ENCODE measurements at places on chromosomes 6 and 20.

GRCh38 chr6:3899061-3899460 lies 49.9 kb downstream of the FAM50B start:
- DNase-seq = no peak

GRCh38 chr6:120826253-120826652 lies 508.0 kb downstream of the TBC1D32 start:
- DNase-seq = no peak

DNA sequence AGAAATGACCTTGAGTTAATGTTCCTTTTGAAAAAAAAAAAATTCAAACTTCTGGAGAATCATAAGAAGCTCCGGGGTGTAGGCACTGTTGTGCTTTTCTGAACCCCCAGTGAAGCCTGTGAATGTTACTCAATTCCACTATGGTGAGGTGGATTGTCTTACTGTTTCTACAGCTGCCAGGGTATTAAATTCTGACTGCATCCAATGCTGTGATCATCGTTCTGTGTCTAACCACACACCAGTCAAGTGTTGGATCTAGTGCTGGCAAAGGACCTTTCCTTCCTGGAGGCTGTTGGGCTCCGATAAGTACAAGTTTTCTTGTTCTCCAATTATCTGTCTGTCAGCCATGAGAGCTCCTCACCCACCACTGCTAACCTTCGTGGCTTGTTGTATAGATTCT lies 162.0 kb upstream of the EPHA7 start:
- DNase-seq = no peak

DNA sequence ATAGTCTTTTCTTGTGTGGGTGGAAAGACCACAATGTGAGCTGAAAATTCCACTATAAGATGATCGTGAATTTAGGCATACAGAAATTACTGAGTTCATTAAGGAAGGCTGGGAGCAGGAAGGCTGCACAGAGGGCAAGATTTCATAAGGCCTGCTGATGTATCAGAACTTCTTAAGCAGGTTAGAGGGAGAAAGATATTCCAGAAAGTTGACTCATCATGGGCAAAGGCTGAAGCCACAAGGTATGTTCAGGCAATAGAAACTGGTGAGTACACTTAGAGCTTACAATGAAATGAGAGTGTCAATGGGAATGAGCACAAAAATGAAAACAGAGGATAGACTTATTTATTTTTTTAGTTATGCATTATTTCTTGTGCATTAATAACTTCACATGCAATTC lies 618.6 kb downstream of the CBLN4 start:
- no peak for DNase-seq

- no peak for DNase-seq
These were observed 31.3 kb downstream of the RARS2 start for GRCh38 chr6:87558446-87558845.

DNA sequence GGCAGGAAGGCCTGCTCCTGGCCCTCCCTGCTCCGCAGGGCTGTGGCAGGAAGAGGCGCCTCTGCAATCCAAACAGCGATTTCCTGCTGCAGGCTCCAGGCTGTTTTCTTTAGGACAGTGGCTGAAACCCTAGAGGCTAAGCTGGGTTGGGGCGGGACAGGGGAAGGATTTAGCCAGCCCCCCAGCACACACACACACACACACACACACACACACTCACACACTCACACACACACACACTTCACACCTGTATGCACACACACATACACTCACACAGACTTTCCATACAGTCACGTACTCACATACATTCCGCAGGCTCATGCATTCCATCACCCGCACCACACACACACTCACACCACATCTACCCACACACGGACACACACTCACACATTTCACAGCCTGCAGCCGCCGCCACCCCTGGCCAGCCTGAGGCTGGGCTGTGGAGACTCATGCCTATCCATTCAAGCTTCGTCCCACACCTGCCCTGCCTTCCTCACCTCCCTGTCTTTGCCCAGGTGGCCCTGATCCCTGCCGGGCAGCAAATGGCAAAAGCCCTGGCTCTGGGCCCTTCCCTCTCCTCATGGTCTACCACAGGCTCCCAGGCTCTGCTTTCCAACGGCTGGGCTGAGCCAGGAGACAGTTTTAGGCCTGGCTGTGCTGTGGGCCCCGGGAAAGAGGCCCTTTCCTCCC lies 17.9 kb downstream of the MDFI start:
- no peak for DNase-seq

- DNase-seq = no peak
These were observed 2.1 kb downstream of the FKBP1C start for GRCh38 chr6:63213325-63213724.

- DNase-seq = no peak
These were observed 109.1 kb downstream of the TFAP2B start for GRCh38 chr6:50927800-50928199.

- DNase-seq = no peak
These were observed 82.7 kb downstream of the MDN1 start for GRCh38 chr6:89736893-89737292.

GRCh38 chr20:5821627-5822215 lies 71.5 kb downstream of the SHLD1 start:
- no peak for DNase-seq

DNA sequence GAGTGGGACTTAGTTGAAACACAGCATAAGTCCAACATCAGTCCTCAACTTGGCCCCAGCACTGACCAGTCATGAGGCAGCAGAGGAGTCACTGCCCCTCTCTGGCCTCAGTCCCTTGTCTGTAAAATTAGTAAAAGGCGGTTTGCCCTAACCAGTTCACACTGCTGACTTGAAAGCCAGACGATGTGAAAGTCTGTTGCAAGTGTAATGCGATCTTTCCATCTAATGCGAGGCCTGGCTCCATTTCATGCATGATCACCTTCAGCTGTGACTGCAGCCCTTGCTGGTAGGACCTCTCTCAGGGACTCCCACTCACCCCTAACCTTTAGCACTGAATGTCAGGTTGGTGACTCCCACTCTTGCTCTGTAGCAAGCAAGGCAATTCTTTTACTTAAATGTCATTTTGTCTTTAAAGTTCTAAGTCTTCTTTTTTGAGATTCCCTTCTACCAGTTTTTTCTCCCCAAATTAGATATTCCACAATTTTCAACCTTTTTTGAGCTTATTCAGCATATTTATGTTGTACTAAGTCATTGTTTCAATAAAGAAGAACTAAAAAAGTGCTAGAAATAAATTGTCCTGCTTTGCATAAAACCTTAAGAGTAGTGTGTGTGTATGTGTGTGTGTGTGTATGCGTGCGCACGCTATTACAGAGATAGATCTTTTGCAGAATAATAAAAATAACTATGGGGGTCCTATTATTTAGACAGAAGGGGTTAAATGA lies 245.5 kb downstream of the PACRG start:
- DNase-seq = no peak

- no peak for DNase-seq
These were observed 119.1 kb downstream of the CHD6 start for GRCh38 chr20:41499064-41499463.

DNA sequence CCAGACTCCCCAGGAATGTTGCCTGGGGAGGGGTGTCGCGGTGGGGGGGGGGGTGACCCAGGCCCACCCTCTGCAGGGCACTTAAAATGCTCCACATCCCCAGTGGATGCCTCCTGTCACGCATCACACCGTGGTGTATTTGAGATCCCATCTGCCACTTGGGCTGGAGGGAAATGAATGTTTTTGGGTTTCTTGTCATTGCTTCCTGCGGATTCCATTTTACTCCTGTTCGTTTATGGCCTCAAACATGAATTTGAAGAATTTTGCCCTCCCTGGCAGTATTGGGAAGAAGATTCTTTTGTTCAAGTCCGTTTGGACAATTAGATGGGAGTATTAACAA lies 544 bp upstream of the KHDC1 start:
- no peak for DNase-seq

DNA sequence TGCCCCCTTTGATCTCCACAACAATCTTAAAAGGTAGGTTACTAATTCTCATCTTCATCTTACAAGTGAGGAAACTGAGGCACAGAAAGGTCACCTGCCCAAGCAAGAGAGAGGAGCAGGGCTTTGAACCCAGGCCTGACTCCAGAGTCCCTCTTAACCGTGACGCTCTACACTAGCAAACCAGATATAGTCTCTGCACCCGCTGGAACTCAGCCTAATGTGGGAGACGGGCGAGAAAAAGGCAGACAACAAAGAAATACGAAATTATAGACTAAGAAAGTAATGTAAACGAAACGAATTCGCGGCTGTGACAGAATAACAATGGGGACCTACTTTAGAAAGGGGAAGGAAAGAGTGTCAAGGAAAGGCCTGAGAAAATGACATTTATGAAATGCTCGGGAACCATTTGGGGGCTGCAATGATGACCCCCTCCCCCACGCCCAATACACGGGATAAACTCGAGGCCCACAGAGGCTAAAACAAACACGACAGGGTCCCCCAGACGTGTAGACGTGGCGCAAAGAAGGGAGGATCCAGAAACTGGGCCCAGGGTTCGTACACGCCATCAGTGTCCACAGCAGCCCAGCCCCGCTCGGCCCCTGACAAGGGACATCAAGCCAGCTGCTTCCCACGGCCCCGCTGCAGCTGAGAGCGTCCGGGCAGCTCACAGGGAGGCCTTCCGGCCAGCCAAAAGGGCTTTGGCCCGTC lies 637 bp downstream of the TRPC4AP start:
- no peak for DNase-seq

DNA sequence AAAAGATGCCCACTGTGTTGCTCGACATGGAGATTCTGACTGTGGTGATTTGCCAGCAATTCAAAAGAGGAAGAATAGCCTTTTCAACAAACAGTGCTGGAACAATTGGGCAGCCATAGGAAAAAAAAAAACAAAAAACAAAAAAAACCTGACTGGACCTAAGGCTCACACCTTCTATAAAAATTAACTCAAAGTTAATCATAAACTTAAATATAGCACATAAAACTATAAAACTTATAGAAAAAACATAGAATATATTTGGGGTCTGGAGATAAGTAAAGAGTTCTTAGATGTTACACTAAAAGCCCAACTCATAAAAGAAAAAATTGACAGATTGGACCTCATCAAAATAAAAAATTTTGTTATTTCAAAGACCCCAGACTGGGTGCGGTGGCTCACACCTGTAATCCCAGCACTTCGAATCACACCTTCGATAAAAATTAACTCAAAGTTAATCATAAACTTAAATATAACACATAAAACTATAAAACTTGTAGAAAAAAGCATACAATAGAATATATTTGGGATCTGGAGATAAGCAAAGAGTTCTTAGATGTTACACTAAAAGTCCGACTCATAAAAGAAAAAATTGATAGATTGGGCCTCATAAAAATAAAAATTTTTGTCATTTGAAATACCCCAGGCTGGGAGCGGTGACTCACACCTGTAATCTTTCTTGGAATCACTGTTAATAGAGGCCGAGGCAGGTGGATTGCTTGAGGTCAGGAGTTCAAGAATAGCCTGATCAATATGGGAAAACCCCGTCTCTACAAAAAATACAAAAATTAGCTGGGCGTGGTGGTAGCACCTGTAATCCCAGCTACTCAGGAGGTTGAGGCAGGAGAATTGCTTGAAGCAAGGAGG lies 115.6 kb upstream of the FAM83B start:
- DNase-seq = no peak

- DNase-seq = no peak
These were observed 16.4 kb downstream of the FAXC start for GRCh38 chr6:99333068-99333467.

DNA sequence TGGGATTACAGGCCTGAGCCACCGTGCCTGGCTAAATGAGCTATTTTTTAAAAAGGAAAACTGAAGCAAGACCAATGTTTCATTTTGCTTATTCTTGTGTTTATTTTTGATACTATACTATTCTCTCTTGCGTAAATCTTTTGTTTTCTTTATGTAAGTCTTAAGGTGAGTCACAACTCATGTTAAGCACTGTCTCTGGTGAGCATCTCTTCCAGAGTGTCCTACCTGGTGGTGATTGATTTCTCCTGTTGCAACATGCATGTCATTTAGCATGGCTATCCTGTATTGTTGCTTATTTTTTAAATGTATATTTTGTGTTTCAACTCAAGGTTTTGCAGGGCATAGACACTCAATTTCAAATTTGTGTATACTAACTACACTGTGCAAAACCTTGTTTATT lies 336.0 kb downstream of the RFPL4B start:
- DNase-seq = no peak

- no peak for DNase-seq
These were observed 49.0 kb downstream of the TMEM170B start for GRCh38 chr6:11586536-11586935.

GRCh38 chr6:82086944-82087343 lies 160.6 kb downstream of the IBTK start:
- no peak for DNase-seq

DNA sequence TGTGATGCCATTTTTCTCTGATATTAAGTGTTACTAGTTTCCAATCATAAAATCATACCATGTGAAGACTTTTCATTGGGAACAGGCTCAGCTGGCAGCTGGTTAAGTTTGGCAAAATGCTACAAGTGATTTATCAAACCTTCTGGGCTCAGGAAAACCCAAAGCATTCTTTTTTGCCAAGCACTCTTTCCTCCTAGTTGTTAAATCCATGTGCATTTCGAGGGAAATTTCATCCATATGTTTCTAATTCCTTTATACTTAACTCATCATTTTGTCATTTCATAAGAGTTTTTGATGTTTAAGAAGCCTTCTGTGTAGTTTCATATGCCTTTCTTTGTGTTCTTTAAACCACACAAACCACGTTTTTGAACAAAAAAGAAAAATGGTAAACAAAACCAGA lies 217.6 kb upstream of the PDE10A start:
- no peak for DNase-seq

GRCh38 chr20:36847710-36848040 lies 28.3 kb upstream of the TLDC2 start:
- DNase-seq = no peak

- no peak for DNase-seq
These were observed 516.7 kb downstream of the HDGFL1 start for GRCh38 chr6:23086100-23086499.

GRCh38 chr6:53879608-53880007 lies 84.8 kb downstream of the LRRC1 start:
- no peak for DNase-seq

DNA sequence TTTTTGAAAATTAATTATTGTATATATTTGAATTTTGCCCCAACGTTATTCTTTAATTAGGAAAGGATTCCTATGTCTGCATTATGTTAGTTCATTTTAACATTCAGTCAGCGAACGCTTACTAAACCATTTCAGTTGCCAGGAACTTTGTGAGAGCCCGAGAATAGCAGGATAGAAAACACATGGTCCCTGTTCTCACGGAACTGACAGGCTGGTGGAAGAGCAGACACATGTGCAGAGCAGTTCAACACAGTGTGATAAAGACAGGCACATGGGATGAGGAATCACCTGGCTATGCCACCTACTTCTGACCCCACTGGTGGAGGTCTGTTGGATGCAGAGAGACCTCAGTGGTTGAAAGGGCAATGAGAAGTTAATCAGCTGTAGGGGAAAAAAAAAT lies 367.2 kb downstream of the EPM2A start:
- DNase-seq = no peak

DNA sequence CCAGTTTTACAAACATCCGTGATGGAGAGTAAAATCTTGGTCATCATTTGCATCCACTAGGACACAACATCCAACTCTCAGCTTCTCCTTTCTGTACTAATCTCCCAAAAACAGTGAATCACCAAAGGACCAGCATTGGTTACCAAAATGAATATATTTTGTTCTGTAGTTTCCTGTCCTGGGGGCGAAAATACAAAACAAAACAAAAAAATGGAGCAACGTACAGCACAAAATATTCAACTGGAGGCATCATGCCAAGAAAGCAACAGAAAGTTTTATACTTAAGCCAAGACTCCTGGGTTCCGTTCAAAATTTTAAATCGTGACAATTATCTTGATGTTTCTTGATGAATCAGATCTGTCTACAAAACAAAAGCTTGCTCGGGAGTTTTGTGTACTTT lies 126.6 kb upstream of the CCDC28A start:
- DNase-seq = no peak

GRCh38 chr6:30157581-30157980 lies 3.4 kb downstream of the TRIM10 start:
- no peak for DNase-seq

- DNase-seq = peak; percentile 30
These were observed 65.2 kb downstream of the STX11 start for GRCh38 chr6:144215402-144215931.
